Activated naive CD4-positive, alpha-beta T cell treated with anti-CD3 and anti-CD28 coated beads for 36 hours (primary cell): ENCODE measurements at places on chromosomes 5 and 9. TPM values are rescaled to one million over a fixed set of nuclear protein-coding genes. Genes with fewer than 3 reads are reported as not detected.
A peak's percentile ranks its signal among the peaks of the same experiment; 100 is the strongest.

DNA sequence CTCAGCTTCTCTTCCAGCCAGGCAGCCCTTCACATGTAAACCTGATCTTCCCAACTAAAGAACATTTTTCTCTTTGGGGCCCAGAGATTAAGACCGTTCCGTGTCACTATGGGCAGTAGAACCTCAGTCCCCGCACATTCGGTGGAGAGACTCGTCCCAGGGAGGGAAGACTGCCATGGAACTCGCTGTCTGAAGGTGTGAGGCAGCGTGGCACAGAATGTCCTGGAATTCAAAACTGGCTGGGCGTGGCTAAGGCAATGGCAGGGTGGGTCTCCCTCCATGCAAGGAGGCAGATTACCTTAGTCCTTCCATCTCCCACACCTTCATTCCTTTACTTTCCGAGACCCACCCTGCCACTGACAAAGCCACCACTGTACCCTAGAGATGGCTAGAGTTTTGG lies 57.4 kb upstream of the ZNF354A start:
- H3K4me1 ChIP-seq, result no peaks in the 10 kb centered on the region
- no peaks in the 10 kb centered on the region for H3K36me3 ChIP-seq
- H3K27me3 ChIP-seq, result peaks cover 8% of the 10 kb centered on the region
- no peak overlapping the region for H3K27ac ChIP-seq
- no peak overlapping the region for H3K4me3 ChIP-seq

Gene PCDHA9
- not detected for total RNA-seq

Gene SHOC1
- not detected for total RNA-seq

Gene C7
- total RNA-seq, result not detected

Gene ADAMTSL1
- total RNA-seq, result not detected

DNA sequence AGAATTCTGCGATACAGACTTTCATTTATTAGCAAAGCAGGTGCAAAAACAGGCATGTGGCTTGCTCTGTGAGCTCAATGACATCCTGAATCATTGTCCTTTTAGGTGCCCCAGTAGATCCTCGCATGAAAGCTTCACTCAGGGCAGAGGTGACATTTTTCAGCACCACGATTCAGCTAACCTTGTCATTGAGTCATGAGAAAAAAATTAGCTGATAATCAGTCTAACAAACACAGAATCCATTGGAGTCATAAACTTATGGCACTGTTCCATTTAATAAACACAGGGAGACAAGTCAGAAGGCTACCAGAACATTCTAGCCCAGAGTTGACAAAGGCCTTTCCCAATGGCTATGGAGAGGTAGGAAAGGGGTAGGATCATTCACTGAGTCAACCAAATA lies 104.8 kb upstream of the RAD23B start:
- no peak overlapping the region for H3K27ac ChIP-seq
- no peak for DNase-seq
- H3K27me3 ChIP-seq, result peaks cover 27% of the 10 kb centered on the region
- no peak overlapping the region for H3K4me3 ChIP-seq
- peaks cover 2% of the 10 kb centered on the region for H3K36me3 ChIP-seq

GRCh38 chr5:170393235-170393634 lies 4.1 kb upstream of the KCNMB1 start:
- H3K4me3 ChIP-seq, result peak overlapping the region; percentile 3
- H3K4me1 ChIP-seq, result peaks cover 26% of the 10 kb centered on the region
- DNase-seq, result peak; percentile 80
- H3K27me3 ChIP-seq, result no peaks in the 10 kb centered on the region
- H3K36me3 ChIP-seq, result no peaks in the 10 kb centered on the region

DNA sequence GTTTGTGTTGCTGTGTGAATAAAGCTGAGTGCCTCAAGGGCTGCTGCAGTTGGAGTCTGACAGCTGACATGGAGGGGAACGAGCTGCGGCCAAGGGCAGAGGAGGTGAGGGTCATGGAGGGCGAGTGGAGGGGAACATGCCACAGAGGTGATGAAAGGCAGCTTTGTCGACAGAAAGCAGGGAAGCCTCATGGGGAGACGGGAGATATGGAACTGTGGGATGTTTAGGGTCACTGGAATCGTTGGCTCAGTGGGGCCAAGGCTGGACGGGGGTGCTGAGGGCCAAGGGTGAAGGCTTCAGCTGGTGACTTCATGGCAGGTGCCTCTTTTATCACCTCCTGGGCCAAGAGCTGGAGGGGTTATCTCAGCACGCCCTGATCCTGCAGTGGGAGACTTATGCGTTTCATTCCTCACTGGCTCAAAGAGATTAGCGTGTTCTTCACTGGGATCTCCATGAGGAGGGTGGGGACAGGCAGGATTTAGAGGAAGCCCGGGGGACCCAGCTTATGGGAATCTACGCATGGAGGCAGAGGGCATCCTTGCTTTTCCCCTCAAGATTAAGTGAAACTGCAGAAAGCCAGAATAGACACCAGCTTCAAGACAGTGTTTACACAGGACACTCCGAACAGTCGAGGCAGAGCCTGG lies 42.2 kb downstream of the FAM240B start:
- H3K4me1 ChIP-seq, result no peaks in the 10 kb centered on the region
- no peak for DNase-seq
- H3K4me3 ChIP-seq, result no peak overlapping the region
- H3K36me3 ChIP-seq, result no peaks in the 10 kb centered on the region
- H3K27me3 ChIP-seq, result no peaks in the 10 kb centered on the region
- no peak overlapping the region for H3K27ac ChIP-seq

Gene DDX4
- total RNA-seq, result 0.31 TPM

- H3K27me3 ChIP-seq, result no peaks in the 10 kb centered on the region
- H3K27ac ChIP-seq, result no peak overlapping the region
- peaks cover 32% of the 10 kb centered on the region for H3K36me3 ChIP-seq
Observed at GRCh38 chr5:138533973-138534941, 8.8 kb downstream of the ETF1 start.

DNA sequence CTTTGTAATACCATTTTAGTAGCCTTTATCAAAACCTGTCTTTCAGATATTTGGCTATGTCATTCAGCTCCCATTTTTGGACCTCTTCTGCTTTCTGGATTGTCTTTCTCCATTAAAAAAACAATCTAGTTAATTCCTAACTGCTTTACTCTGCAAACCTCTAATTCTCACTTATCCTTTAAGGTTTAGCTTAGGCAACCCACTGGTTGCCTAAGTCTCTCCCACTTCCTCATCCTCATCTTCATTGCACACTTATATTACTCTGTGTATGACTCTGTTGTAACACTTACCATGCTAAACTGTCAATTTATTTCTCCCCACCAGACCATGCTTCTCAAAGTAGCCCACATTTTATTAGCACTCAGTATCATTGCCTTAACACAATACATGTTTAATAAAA lies 205.0 kb upstream of the DMRTA1 start:
- H3K27me3 ChIP-seq, result peaks cover 9% of the 10 kb centered on the region
- H3K4me3 ChIP-seq, result no peak overlapping the region
- no peaks in the 10 kb centered on the region for H3K36me3 ChIP-seq
- no peak for DNase-seq
- H3K27ac ChIP-seq, result no peak overlapping the region

DNA sequence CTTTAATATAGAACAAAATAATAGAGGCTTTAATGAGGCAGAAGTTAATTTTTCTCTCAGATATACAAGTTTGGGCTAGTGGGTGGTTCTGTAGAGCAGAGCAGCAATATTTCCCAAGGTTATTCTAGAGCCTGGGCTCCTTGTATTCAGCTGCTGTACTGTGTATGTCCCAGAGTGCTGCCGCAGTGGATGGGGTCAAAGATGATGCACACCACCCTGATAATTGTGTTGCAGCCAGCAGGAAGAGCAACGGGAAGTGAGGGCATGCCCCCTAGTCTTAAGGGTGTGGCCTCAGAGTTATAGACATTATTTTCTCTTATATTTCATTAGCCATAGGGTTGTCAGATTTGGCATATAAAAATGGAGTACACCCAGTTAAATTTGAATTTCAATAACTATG lies 23.9 kb upstream of the KIF4B start:
- H3K36me3 ChIP-seq, result no peaks in the 10 kb centered on the region
- H3K4me3 ChIP-seq, result no peak overlapping the region
- H3K4me1 ChIP-seq, result no peaks in the 10 kb centered on the region
- H3K27ac ChIP-seq, result no peak overlapping the region
- H3K27me3 ChIP-seq, result peaks cover 10% of the 10 kb centered on the region

GRCh38 chr5:10400411-10400810 lies 41.3 kb upstream of the ROPN1L start:
- H3K36me3 ChIP-seq, result peaks cover 18% of the 10 kb centered on the region
- H3K27ac ChIP-seq, result no peak overlapping the region
- H3K4me1 ChIP-seq, result no peaks in the 10 kb centered on the region
- no peaks in the 10 kb centered on the region for H3K27me3 ChIP-seq

- H3K4me1 ChIP-seq, result peaks cover 49% of the 10 kb centered on the region
- H3K4me3 ChIP-seq, result no peak overlapping the region
- DNase-seq, result no peak
- H3K27ac ChIP-seq, result peak overlapping the region; percentile 85
Observed at GRCh38 chr5:139416651-139417050, 12.8 kb upstream of the SPATA24 start.

DNA sequence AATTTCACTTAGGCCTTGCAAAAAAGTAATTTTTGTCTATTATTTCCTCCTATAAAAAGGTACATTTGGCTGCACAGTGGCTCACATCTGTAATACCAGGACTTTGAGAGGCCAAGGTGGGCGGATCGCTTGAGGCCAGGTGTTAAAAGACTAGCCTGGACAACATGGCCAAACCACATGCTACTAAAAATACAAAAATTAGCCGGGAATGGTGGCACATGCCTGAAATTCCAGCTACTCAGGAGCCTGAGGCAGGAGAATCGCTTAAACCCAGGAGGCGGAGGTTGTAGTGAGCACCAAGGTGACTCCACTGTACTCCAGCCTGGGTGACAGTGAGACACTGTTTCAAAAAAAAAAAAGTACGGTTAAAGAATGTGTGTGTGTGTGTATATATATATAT lies 15.7 kb downstream of the NUP155 start:
- H3K4me3 ChIP-seq, result no peak overlapping the region
- no peak for DNase-seq
- H3K36me3 ChIP-seq, result peaks cover 17% of the 10 kb centered on the region
- H3K27me3 ChIP-seq, result no peaks in the 10 kb centered on the region
- peaks cover 3% of the 10 kb centered on the region for H3K4me1 ChIP-seq
- H3K27ac ChIP-seq, result no peak overlapping the region

GRCh38 chr5:79396265-79396664 lies 117.7 kb downstream of the HOMER1 start:
- no peak overlapping the region for H3K27ac ChIP-seq
- peaks cover 2% of the 10 kb centered on the region for H3K36me3 ChIP-seq
- no peak overlapping the region for H3K4me3 ChIP-seq
- no peaks in the 10 kb centered on the region for H3K27me3 ChIP-seq

Gene MYMK
- not detected for total RNA-seq

GRCh38 chr5:71748360-71748759 lies 29.3 kb downstream of the CARTPT start:
- H3K4me3 ChIP-seq, result no peak overlapping the region
- H3K36me3 ChIP-seq, result no peaks in the 10 kb centered on the region
- peaks cover 8% of the 10 kb centered on the region for H3K27me3 ChIP-seq
- DNase-seq, result no peak
- H3K27ac ChIP-seq, result no peak overlapping the region

DNA sequence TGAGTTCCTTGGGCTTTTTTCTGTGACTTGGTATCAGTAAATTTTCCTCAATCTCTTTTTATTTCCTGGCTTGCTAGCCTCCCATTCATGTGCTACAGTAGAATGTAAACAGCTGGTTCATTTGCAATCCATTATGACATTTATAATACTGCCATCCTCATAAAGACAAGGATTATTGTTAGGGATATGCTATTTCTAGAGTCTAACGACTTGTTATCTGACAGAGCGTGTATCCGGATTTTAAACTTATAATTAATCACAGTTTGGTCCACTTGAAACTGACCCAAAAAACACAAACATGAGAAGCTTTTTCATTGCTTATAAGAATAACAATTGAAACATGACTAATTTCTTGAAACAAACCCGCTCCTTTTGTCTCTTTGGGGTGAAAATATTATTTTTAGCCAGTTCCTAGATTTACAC lies 585.8 kb downstream of the TLE4 start:
- DNase-seq, result no peak
- H3K36me3 ChIP-seq, result no peaks in the 10 kb centered on the region
- no peak overlapping the region for H3K4me3 ChIP-seq
- no peaks in the 10 kb centered on the region for H3K4me1 ChIP-seq
- H3K27ac ChIP-seq, result no peak overlapping the region
- H3K27me3 ChIP-seq, result peaks cover 14% of the 10 kb centered on the region

Gene NACC2
- total RNA-seq, result 3.5 TPM

- no peak overlapping the region for H3K4me3 ChIP-seq
- no peak overlapping the region for H3K27ac ChIP-seq
- H3K27me3 ChIP-seq, result peaks cover 2% of the 10 kb centered on the region
- DNase-seq, result no peak
- H3K36me3 ChIP-seq, result no peaks in the 10 kb centered on the region
Observed at GRCh38 chr5:10513501-10514442, 50.1 kb upstream of the ANKRD33B start.

Gene GABRP
- not detected for total RNA-seq

- no peaks in the 10 kb centered on the region for H3K36me3 ChIP-seq
- no peaks in the 10 kb centered on the region for H3K4me1 ChIP-seq
- no peak overlapping the region for H3K4me3 ChIP-seq
- H3K27me3 ChIP-seq, result peaks cover 2% of the 10 kb centered on the region
- no peak for DNase-seq
- no peak overlapping the region for H3K27ac ChIP-seq
Observed at GRCh38 chr5:130151239-130151638, 247.0 kb downstream of the CHSY3 start.

DNA sequence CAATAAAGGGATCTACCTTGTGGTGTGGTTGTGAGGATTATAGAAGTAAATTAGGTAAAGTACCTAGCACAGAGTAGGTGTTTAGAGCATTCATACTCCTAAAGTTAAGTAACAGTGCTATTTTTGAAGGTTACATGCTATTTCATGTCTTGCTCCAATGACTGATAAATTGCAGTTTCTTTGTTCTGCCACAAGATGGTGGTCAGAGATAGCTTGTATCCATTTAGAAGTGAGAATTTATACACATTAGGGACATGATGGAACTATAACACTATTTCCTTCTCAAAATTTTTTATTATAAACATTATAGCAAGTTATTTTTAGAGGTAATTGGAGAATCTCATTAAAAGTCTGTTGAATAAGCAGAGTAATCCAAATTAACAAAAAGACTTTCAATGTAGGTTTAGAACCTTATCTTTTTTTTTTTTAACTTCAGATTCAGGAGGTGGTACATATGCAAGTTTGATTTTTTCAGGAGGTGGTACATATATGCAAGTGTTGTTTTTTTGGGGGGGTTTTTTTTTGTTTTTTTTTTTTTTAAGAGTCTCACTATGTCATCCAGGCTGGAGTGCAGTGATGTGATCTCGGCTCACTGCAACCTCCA lies 17.1 kb downstream of the MTREX start:
- H3K27me3 ChIP-seq, result no peaks in the 10 kb centered on the region
- H3K36me3 ChIP-seq, result peaks cover 19% of the 10 kb centered on the region
- peaks cover 22% of the 10 kb centered on the region for H3K4me1 ChIP-seq
- H3K27ac ChIP-seq, result no peak overlapping the region

Gene GABRA1
- total RNA-seq, result not detected

- H3K4me3 ChIP-seq, result no peak overlapping the region
- H3K27me3 ChIP-seq, result no peaks in the 10 kb centered on the region
- H3K4me1 ChIP-seq, result no peaks in the 10 kb centered on the region
- no peak overlapping the region for H3K27ac ChIP-seq
Observed at GRCh38 chr9:131029574-131029952, 20.6 kb downstream of the LAMC3 start.

- H3K4me1 ChIP-seq, result no peaks in the 10 kb centered on the region
- no peak overlapping the region for H3K4me3 ChIP-seq
- no peak overlapping the region for H3K27ac ChIP-seq
Observed at GRCh38 chr5:134245101-134245604, 19.3 kb upstream of the PPP2CA start.

GRCh38 chr5:135356522-135357318 lies 42.3 kb downstream of the MACROH2A1 start:
- H3K4me1 ChIP-seq, result peaks cover 8% of the 10 kb centered on the region
- no peak for DNase-seq
- H3K27ac ChIP-seq, result no peak overlapping the region
- no peak overlapping the region for H3K4me3 ChIP-seq
